ENCODE measurements at places on chromosomes 11 and 22. TPM values are rescaled to one million over a fixed set of nuclear protein-coding genes. Genes with fewer than 3 reads are reported as not detected.

PSMD13 gene
- total RNA-seq = 235 TPM

GRCh38 chr11:111918390-111919256 lies at the start of gene C11orf52:
TSS of gene C11orf52 (plus strand) at chr11:111918913. CDS start at chr11:111918973, 60 bp downstream.
- no peaks in the 10 kb centered on the region for H3K4me1 ChIP-seq
- H3K27ac ChIP-seq = no peak within 1 kb of the TSS
- DNase-seq = no peak
- H3K4me3 ChIP-seq = no peak within 1 kb of the TSS

GRCh38 chr11:45159781-45160365 lies 13.4 kb downstream of the PRDM11 start:
- H3K4me3 ChIP-seq = no peak overlapping the region
- H3K27me3 ChIP-seq = no peaks in the 10 kb centered on the region
- no peaks in the 10 kb centered on the region for H3K4me1 ChIP-seq
- H3K27ac ChIP-seq = no peak overlapping the region
- no peak for DNase-seq

SAA1 gene
- not detected for total RNA-seq

- no peaks in the 10 kb centered on the region for H3K36me3 ChIP-seq
- H3K27me3 ChIP-seq = peaks cover 4% of the 10 kb centered on the region
- H3K4me3 ChIP-seq = no peak overlapping the region
Measured at GRCh38 chr11:74464746-74465145, 2.6 kb downstream of the KCNE3 start.

DNA sequence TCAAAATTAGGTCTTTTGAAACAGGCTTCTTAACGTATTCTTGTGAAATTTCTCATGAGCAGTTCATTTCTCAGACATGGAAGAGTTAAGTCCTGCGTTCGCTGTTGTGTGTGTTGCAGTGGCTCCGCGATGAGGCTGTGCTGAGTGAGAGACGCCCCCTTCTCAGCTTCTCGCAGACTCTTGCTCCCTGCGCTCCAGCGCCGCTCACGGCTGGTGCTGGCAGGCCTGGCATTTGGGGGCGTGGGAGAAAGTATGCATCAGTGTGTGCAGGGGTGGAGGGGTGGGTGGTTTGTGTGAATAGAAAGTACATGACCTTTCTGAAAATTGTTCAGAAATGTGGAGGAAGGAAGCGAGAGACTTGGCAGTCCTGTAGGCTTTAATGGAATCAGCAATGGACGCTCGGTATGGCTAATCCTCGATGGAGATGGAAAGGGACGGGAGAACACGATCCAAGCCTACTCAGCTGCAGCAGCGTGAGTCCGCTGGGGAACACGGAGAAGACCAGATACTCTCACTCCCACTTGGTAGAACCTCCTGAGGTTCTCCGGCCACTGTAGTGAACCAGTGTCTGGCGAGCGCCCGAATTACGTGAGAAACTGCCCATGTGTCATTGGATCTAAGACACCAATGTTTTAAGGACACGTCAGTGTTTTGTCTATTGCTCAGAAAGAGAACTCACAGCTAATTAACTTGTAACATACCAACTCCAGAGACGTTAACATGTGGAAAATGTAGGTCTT lies 5.9 kb downstream of the TAB1 start:
- no peak for DNase-seq
- peaks cover 15% of the 10 kb centered on the region for H3K4me1 ChIP-seq
- H3K27me3 ChIP-seq = no peaks in the 10 kb centered on the region

SLC22A25 gene
- total RNA-seq = not detected

BRD1 gene
- 32.9 TPM for total RNA-seq

FGF4 gene
- not detected for total RNA-seq

VPS26B gene
- 36.7 TPM for total RNA-seq

FAM83F gene
- total RNA-seq = 0.33 TPM

OSM gene
- 18.9 TPM for total RNA-seq

- H3K4me3 ChIP-seq = no peak overlapping the region
- H3K4me1 ChIP-seq = no peaks in the 10 kb centered on the region
- no peaks in the 10 kb centered on the region for H3K27me3 ChIP-seq
- H3K36me3 ChIP-seq = no peaks in the 10 kb centered on the region
Measured at GRCh38 chr22:44089717-44090570, 65.8 kb downstream of the PARVB start.

DNA sequence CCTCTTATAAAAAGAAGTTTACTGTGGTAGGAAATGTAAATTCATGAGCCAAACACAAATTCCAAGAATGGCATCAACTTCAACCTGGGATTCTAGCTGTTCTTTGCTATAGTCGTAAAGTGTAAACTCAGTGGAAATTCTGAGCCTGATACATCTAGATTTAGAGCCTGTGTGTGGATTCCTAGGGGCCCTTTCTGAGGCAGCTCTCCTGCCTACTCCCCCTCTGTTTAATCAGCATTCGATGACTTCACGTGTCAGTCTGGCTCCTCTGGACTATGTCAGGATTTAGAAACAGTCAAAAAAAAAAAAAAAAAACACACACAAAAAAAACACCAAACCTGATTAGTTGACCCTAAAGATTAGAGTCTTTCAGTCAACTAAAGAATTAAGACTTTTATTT lies 93.1 kb upstream of the SC5D start:
- H3K27ac ChIP-seq = no peak overlapping the region
- H3K4me3 ChIP-seq = no peak overlapping the region

GRCh38 chr11:125903711-125904659 lies at the start of gene DDX25:
TSS of gene DDX25 (plus strand) at chr11:125904508. CDS start at chr11:125904518, 10 bp downstream.
- peaks cover 7% of the 10 kb centered on the region for H3K36me3 ChIP-seq
- H3K4me1 ChIP-seq = peaks cover 20% of the 10 kb centered on the region
- peaks cover 18% of the 10 kb centered on the region for H3K27me3 ChIP-seq

GRCh38 chr11:63909591-63910506 lies 7.1 kb downstream of the RCOR2 start:
- H3K27ac ChIP-seq = no peak overlapping the region
- no peak overlapping the region for H3K4me3 ChIP-seq
- H3K4me1 ChIP-seq = no peaks in the 10 kb centered on the region
